ENCODE measurements at places on chromosomes 1 and 21.

- no peak overlapping the region for H3K27ac ChIP-seq
- no peak overlapping the region for H3K4me3 ChIP-seq
- no peaks in the 10 kb centered on the region for H3K36me3 ChIP-seq
- no peak for DNase-seq
- no peaks in the 10 kb centered on the region for H3K27me3 ChIP-seq
Measured at GRCh38 chr1:69088571-69088970, 479.2 kb upstream of the LRRC7 start.

GRCh38 chr1:228218513-228219244, 10.8 kb downstream of the OBSCN start:
- H3K4me3 ChIP-seq: no peak overlapping the region
- H3K27me3 ChIP-seq: no peaks in the 10 kb centered on the region
- H3K4me1 ChIP-seq: no peaks in the 10 kb centered on the region
- H3K36me3 ChIP-seq: peaks cover 6% of the 10 kb centered on the region

GRCh38 chr1:230030122-230030821, 36.8 kb upstream of the GALNT2 start:
- no peaks in the 10 kb centered on the region for H3K4me1 ChIP-seq
- H3K36me3 ChIP-seq: no peaks in the 10 kb centered on the region
- H3K4me3 ChIP-seq: no peak overlapping the region

DNA sequence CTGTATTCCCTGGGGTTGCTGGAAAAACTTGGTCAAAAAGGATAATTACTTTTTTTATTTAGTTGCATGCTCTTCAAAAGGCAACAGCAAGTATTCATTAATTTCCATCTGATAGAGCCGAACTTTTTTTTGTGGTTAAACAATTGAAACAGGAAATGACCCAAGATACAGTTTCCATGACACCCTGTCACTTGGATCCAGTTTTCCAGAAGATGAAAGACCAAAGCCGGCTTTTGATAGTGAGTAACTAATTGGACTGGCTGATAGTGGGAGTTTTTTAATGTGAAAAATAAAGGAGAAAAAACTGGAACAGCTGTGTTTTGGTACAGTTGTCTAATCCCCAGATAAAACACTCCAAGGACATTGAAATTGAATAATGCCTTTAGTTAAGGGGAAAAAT, 33.0 kb downstream of the CACHD1 start:
- no peaks in the 10 kb centered on the region for H3K27me3 ChIP-seq
- H3K4me3 ChIP-seq: no peak overlapping the region
- no peaks in the 10 kb centered on the region for H3K4me1 ChIP-seq
